ENCODE measurements at places on chromosomes 3 and 15.

DNA sequence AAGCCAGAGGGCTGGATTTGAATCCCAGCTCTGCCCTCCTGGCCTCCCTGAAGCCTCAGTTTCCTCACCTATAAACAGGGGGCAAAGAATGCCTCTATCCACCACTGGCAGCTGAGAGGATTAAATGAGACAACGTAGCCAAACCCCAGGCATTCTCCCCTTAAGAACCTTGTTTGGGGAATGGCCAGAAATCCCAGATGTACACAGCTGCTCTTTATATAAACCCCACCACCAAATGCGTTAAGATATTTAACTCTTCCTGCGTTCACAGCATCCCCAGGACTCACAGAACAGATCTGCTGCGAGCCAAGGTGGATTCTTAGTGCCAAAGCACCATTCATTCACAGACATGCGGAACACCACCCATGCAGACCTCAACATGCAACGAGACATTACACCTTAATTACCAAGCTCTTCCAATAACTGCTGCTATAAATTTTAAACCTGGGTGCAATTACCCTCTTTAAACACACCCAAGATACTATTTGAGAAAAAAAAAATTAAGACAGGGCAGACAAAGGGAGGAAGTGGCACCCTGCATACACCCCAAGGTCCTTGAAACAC is 5.2 kb downstream of the TLE3 start:
- no peak for DNase-seq

DNA sequence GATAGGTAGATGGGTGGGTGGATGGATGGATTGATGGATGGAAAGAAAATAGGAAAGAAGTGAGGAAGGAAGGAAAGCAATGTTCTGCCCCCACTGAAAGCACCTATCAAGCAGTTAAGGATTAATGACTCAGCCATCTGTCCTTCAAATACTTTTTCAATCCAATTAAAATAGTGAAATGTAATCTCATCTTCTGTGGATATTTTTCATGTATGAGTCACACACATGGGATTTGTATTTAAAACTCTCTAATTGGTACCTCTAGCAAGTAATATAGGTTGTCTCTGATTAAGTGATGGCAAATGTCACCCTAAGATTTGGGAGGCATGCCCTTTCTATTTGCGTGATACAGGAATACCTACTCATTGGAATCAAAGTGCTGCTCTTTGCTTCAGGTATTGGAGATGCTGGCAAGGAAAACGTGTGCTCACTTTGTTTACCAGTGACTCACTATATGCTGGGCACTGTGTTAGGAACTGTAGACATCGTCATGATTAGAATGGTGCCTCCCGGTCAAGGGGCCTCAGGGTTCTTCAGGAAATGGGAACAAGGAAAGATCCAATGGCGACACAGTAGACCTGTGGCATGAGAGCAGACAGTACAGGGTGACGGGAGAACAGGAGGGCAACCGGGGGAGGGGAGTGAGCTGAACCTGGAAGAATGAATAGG is 230.1 kb downstream of the CLSTN2 start:
- DNase-seq, result peak; percentile 29

- no peak for DNase-seq
Measured at GRCh38 chr15:42461261-42461660, 29.7 kb downstream of the ZNF106 start.

DNA sequence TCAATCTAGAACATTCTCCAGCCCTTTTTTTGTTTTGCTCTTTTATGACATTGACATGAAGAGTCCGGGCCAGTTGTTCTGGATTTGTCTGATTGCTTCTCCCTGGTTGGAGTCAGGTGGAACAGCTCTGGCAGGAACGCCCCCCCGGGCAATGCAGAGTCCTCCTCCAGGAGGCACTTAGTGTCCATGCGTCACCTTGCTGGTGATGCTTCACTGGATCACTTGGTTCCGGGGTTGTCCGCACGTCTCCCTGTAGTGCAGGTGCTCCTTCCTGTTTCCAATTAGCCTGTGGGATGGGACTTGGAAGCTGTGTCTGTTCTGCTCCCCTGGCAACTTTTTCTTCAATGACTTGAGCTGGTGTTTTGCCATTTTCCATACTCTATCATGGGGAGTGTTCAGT is 9.8 kb downstream of the CSK start:
- DNase-seq, result no peak

DNA sequence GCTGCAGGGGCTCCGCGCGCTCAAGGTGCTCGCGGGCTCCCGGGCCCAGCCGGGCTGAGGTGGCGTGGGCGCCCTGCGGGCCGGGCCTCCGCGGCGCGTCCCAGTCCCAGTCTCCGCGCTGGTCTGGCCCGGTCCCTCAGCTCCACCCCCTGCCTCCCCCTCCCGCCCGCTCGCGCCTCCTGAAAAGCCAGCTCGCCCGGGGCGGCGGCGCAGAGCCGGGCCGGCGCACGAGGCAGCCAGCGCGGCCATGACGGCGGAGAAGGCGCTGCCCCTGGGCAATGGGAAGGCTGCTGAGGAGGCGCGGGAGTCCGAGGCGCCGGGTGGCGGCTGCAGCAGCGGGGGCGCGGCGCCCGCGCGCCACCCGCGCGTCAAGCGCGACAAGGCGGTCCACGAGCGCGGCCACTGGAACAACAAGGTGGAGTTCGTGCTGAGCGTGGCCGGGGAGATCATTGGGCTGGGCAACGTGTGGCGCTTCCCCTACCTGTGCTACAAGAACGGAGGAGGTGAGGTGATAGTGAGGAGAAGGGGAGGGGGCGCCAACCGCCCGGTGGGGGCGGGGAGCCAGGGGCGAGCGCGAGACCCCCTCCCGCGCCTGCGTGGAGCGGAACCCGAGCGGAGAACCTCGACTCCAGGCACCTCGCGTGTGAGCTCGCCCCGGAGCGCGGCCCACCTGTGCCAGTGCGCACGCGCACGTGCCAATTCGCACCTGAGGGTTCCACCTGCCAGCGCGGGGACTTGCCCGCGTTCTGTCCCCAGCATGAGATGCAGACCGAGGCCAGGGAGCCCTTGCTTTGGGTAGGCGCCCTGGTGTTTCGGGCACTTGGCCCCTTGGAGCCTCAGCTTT is at the start of gene SLC6A11:
TSS of gene SLC6A11 (plus strand) at position 210 of the 844 bp plus-strand sequence. CDS start at position 248, 38 bp downstream.
- no peak for DNase-seq

DNA sequence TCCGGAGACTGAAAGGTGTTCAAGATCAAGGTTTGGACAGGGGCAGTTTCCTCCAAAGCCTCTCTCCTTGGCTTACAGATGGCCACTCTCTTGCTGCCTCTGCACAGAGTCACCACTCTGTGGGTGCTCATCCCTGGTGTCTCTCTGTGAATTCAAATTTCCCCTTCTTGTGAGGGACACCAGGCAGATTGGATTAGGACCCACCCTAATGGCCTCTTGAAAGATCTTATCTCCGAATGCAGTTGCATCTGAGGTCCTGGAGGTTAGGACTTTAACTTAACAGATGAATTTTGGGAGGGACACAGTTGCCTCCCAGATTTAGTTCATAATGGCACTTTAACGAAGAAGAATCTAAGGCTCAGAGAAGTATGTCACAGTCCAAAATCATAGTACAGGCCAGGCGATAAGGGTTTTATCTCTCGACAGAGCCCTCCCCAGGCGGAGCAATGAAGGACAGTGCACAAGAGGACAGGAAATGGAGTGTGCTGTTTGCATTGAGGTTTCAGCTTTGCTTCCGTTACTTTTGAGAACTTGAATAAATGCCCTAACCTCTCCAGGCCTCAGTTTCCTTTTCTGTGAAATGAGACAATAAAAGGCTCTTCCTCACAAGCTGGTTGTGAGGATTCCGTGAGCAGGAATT is 38.9 kb upstream of the KIF23 start:
- no peak for DNase-seq

DNA sequence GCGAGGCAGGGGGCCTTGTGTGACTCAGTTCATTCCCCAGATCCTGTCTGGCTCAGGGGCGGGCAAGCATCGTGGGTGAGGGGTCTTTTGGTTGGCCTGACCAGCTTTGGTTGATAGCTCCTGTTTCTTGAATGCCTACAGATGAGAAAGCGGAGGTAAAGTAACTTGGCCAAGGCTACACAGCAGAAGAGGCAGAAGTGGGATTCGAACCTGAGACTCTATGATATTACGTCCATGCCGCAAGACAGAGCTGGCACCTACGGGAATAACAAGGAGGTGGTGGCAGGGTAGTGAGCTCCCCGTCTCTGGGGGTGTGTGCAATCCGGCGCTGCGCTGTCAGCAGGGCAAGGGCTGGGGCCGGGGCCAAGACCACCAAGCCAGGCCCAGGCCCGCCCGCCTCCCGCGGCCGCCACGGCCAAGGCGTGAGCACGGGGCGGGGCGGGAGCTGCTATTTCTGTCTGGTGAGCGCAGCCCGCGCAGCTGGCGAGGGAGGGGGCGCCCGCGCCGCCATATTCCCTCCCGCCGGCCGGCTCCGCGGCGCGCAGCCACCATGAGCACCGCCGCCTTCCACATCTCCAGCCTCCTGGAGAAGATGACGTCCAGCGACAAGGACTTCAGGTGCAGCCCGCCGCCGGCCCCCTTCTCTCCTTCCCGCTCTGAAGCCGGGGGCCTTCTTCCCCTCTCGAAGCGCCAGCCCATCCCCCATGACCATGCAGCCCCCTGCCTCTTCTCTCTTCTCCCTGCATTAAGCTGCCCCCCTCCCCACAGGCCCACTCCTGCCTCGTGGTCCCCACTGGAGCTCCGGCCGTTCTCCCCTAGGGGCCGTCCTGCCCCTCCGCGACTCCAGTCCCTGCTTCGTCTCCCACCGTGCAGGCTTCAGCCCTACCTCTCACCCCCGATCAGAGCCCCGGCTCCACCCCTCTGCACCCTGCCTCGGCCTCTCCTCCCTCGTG is at the start of gene CAND2:
TSS of gene CAND2 (plus strand) at position 510 of the 953 bp plus-strand sequence. CDS start at position 551, 41 bp downstream.
- DNase-seq, result peak; percentile 30

GRCh38 chr15:63035253-63035652 is 7.3 kb upstream of the TPM1 start:
- no peak for DNase-seq

DNA sequence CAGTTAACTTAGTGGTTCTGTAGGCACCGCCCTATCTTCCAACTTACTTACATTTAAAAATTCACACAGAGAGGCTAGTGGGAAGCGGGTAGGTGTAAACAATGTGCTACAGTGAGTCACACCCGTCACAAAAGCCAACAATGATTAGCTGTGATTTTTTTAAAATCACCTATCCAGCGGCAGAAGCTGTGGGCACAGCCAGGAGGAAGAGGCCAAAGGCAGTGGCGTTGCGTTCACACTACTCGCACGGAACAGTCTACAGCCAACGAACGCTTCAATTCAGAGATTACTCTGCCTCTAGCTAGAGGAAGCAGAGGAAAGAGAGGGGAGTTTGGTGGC is 2.5 kb upstream of the NLGN1 start:
- DNase-seq, result no peak

DNA sequence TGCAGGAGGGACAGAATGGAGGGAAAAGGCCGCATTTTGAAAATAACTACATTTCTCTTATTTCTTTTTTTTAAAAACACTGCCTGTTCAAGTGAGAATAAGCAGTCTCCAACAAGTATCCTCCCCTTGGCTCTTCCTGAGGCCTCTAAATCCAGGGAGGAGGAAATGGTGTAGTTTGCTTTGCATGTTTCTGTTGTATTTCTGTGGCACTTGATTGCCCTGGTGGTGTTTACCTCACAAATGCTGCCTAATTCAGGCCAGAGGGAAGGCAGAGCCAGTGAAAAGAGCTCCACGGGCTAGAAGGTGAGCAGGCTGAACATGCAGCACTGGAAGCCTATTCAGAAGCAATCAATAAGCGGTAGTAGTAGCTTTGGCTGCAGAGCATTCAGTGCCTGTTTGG is 149.3 kb upstream of the ATP11B start:
- DNase-seq, result no peak

- no peak for DNase-seq
Measured at GRCh38 chr3:74531491-74531890, 83.0 kb downstream of the CNTN3 start.

DNA sequence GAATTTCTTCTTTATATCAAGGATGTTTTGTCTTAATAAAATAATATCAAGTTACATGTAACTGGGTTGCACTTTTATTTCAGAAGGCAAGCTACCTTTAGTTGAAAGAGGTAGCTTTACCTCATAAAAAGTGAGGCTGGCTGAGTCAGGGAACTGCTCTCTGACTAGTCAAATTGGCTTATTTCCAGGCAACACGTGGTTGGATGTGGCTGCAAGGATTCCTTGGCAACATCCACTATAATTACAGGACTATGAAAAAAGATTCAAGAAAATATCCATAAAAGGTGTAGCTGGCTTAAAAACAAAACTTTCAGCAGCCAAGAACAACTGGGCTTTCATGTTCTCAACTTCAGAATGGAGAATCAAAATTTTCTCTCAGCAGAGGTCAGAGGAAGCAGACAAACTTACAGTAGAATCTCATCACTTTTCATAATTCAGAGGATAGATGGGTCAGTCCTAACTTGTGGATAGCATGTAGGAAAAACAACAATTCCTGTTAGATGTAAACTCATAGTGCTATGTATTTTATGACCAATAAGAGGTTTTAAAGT is 779.1 kb downstream of the MECOM start:
- DNase-seq, result peak; percentile 93

GRCh38 chr3:69819282-69819681 is 80.0 kb downstream of the MITF start:
- DNase-seq, result no peak

- no peak for DNase-seq
Measured at GRCh38 chr15:80890341-80891005, 99.1 kb downstream of the MESD start.

DNA sequence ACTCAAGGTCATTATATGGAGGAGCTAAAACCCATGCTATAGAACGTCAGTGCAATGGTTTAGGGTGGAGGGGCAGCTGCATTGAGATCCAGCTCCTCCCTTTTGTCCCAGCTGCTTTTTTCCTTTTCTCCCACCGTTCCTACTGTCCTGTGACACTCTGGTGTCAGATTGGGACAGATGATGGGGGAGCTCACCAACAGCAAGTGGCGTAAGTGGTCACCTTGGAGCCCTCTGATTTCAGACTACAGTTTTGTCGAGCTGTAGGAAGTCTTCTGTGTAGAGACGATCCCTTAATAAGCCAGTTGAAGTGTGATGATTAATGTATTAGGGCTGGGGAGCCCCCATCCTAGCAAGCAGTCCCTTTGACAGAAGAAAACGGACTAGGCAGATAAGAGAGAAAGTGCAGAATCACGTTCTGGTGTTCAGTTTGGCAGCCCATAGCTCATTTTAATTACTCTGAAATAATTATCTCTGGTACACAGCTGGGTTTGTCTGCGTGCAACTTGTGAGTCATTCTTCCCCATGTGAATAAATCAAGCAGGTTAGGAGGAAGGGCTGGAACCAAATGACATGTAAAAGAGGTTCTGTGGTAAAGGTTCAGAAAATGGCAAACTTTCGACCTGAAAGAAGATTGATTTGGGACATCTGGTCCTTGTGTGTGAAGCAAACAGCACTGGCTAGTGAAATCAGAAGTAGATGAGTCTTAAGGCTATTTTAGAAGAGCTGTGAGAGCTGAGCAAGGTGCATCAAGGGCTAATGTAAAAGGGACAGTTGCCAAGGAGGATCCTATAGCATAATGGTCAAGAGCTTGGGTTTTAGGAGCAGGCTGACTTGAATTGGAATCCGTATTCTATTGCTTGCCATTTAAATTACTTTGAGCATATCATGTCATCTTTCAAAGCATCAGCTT is 241.4 kb downstream of the EDEM1 start:
- peak; percentile 57 for DNase-seq

- DNase-seq, result no peak
Measured at GRCh38 chr3:147934451-147935180, 525.5 kb downstream of the ZIC1 start.

GRCh38 chr3:106839576-106840280 is 537.5 kb upstream of the CCDC54 start:
- DNase-seq, result peak; percentile 73

Measured in astrocyte (in vitro differentiated cells and primary cell).